Activated gamma-delta T cell treated with anti-CD3 and anti-CD28 coated beads, Interleukin-2, amount 50 U/mL, for 16 hours (primary cell): ENCODE measurements at places on chromosomes 2 and 18.

GRCh38 chr2:206736935-206737334 lies 18.7 kb upstream of the DYTN start:
- no peak for DNase-seq

GRCh38 chr2:239004274-239005015 lies 156.6 kb downstream of the TWIST2 start:
- DNase-seq, result no peak

GRCh38 chr2:158766524-158766923 lies 28.6 kb upstream of the DAPL1 start:
- DNase-seq, result no peak

DNA sequence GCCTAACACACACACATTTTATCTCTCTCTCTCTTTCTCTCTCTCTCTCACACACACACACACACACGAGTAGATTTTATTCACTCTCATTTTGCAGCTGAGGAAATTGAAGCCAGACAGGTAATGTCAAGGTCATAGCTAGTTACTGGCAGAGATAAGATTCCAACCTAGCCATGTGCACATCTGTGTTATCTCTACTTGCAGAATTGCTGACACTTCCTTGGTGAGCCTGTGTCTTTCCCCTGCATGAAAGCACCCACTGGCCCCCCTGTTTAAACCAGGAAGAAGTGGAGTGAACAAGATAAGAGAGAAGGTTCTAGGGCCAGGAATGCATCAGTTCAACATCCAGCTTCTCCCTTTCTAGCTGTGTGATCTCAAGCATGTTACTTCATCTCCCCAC lies 423.7 kb downstream of the TXNL1 start:
- no peak for DNase-seq

- DNase-seq, result no peak
Measured at GRCh38 chr2:113160962-113161361, 12.8 kb upstream of the PSD4 start.
